AML-193 (cell line): ENCODE measurements at places on chromosomes 12 and 14.

DNA sequence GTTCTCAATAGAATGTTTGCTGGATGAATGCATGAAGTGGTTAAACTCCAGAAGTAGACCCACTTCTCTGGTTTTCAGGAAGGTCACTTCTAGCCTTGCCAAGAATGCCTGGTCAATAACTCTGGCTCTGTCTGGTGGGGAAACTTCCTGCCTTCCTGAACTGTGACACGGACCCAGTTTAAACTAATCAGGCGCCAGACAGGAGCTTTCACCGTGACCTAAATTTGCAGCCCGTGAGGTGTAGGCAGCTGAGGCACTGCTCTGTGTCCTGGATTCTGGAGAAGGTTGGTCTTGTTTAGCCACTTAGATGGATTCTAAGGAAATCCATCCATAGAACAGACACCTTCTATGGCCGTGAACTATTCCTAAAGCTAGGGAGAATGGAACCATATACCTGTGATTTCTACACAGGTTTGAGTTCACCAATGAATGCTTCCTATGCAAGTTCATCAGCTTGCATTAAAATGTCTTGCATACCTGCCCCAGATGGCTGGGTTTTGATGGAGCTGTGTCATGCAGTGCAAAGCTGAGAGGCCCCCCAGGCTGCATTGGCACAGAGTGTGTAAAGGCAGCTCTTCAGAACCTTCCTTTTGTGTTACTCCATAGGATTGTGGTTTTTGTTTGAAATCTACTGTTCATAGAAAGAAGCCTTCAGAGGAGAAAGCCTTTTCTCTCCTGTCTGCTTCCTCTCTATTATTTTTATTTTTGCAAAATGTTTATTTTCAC, 4.4 kb downstream of the CHST11 start:
- peak; percentile 28 for DNase-seq

- no peak for DNase-seq
Observed at GRCh38 chr14:46322730-46323403, 328.7 kb downstream of the RPL10L start.

GRCh38 chr12:68207276-68207675, 18.3 kb downstream of the IL26 start:
- DNase-seq, result no peak

DNA sequence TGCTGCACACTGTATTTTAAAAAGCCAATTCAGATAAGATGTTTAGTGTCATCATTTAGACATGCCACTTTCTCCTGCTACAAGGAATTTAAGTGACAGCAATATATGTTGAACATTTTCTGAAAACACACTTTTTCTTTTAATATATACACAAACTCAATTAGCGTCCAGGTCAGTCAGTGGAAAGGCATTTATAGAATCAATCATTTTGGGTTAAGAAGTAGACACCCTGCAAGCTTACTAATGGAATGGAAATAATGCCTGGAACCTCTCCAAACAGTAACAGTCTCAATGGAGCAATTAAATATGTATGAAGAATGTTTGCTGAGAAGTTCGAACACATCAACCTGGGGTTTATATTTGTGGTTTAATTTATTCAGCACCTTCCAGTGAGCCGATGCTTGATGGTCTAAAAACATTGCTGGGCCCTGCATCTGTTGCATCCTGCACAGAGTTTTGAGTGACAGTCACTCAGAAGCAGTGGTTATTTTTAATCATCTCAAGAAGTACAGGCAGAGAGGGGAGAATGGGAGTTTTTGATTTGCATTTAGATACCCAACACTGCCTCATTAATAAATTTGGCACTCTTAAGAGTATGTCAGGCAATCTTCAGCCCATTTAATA, 410.7 kb downstream of the TMEM117 start:
- no peak for DNase-seq

DNA sequence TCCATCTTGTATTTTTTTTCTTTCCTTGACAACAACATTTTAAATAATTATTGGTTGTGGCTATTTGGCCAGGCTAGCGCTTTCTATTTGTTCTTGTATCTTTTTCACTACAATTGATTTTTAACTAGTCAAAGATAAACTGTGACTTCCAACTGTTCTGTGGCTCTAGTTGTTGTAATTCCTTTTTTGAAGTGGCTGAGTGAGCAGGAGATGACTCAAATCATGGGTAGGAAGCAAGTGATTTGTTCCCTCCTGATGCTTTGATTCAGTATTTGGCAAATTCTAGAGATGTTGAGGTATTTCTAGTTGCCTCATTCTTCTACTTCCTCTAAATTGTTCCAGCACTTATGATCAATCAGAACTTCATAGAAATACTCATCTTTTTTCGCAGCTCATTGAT, 633.5 kb downstream of the RERGL start:
- DNase-seq, result no peak

- no peak for DNase-seq
Observed at GRCh38 chr12:63163541-63163940, 12.5 kb upstream of the AVPR1A start.

- DNase-seq, result no peak
Observed at GRCh38 chr12:111270774-111271173, 98.1 kb downstream of the PHETA1 start.

DNA sequence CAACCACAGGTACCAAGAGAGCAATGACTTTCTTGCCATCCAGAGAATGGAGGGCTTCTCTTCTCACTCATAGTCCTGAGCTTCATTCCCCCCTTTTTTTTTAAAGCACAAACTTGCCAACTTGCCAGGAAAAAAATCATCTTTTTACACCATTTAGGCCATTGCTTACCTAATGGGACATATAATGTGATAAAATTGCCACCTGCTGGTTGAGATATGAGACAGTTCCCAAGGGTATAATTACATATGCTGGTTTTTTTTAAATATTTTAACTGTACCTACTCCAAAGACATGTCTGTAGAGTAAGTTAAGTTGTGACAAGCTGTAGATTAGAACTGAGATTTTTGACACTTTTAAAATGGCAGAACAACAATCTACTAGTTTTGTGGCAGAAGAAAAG, 519.1 kb upstream of the SEL1L start:
- DNase-seq, result no peak

DNA sequence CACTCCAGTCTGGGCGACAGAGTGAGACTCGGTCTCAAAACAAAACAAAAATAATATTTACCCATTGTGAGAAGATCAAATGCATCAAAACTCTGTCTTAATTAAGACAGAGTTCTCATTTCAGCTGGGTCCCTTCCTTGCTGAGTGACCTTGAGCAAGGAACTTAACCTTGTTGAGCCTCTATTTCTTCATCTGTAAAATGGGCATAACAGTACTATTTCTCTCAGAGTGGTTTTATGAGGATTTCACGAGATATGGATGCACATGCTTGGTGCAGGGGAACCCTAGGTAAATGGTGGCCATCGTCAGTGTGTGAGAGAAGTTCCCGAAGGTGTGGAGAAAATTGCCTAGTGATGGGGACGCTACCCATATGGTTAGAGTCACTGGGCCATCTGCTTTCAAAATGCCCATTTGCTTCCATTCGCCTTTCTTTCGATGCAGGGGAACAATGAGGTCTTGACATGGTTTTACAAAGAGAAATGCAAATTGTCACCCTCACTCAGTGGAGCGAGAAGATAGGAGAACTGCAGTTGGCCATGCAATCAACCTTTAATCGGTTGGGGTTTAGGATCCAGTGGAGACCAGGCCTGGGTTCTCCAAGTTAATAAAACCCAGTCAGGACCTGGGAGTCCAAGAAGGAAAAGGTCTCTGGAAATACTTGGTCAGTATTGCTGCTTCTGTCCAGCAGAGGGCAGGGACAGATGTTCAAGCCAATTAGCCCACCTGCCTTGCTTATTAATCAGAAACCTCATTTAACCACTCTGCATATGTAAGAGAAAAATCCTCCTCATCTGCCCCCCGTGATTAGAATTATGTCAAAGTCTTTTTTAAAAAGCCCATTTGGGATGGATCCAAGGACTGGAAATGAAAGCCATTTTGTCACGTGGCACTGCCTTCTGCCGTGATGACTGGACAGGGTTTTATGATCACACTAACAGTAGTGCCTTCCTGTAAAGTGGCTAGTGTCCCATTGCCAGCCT, 37.2 kb downstream of the CFAP251 start:
- no peak for DNase-seq

DNA sequence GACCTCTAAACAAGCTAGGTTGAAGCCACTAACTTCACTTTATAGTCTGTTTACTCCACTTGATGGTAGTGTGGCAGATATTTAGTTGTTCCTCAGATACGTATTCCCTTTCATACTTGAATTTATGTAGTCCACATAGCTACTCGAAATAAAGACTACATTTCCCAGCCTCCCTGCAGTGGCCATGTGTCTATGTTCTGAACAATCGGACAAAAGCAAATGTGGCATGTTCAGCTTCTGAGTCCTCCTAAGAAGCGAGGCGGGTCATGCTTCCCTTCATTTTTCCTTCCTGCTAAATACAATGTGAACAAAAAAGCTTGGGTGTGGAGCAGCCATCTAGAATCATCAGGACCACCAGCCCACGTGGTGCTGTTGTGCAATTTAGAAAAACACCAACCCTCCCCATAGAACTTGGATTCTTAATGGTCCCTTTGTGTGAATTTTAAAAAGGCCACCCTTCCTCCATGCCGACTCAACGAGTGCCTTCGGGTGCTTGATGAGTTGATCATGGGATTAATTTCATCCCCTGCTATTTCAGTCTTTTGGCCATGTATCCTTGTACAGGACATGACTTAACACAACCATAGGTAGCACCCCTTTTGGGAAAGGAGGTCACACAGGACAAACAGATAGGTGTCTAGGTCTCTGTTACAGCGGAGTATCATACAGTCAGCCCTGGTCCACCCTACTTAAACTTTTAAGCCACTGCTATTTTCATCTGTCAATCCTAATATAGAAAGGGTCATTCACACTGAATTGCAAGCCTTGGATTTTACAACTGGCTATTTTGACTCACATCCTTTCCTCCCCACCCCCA, 60.7 kb downstream of the ZFC3H1 start:
- DNase-seq, result no peak

DNA sequence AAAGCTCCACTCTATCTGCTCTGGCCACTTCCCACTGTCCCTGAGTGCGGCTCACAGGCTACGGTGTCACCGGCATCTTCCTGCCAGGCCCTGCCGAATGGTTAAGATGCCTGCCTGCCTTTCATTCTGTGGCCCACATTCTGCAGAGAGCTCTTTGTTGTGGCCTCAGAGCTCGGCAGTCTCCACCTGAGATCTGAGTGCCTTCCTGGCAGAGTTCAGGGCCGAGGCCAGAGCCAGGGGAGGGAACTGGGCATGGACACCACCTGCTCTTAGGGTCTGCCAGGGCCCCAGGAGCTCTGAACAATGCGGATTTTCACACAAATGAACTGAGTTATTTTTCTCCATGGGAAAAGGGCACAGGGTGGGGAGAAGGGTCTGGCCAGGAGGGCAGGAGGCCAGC, 127.2 kb downstream of the RBM19 start:
- DNase-seq, result no peak

GRCh38 chr12:122895704-122896636, at the start of gene VPS37B:
TSS of gene VPS37B (minus strand) at chr12:122896124. CDS start at chr12:122896062, 62 bp downstream.
- DNase-seq, result peak; percentile 27
